ENCODE measurements at places on chromosomes 4 and X.
A peak's percentile ranks its signal among the peaks of the same experiment; 100 is the strongest.

DNA sequence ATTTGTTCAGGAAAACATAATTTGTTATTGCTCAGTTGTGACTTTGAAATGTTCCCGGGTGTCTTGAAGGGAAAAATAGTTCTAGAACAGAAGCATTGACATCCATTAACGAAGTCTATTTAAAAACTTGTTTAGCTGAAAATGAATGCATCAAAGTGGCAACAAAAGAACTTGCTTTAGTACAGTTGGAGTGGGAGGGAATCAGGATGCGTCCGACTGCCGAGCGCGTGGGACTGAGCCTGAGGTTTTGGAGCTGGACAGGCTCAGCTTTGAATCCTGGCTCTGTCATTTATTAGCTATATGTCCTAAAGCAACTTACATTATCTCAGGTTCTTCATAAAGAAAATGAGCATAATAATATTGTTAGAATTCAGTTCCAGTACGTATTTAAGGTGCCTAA is 9.0 kb upstream of the ERVMER34-1 start:
- no peak for DNase-seq

- no peak for DNase-seq
These were observed 152.6 kb downstream of the MID1 start for GRCh38 chrX:10467793-10468192.

DNA sequence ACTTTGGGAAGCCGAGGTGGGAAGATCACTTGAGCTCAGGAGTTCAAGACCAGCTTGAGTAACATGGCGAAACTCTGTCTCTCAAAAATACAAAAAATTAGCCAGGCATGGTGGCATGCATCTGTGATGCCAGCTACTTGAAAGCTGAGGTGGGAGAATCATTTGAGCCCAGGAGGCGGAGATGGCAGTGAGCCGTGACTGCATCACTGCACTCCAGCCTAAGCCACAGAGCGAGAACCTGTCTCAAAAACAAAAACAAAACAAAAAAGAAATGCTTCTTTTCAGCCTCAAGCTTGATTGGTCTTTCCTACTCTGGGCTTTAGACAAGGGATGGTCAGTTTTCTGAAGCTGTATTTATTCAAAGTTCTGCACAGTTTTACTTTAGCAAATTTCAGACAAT is 15.8 kb upstream of the DHRSX start:
- DNase-seq = no peak

- peak; percentile 54 for DNase-seq
These were observed 765 bp downstream of the ENOPH1 start for GRCh38 chr4:82430964-82431745.

- DNase-seq = no peak
These were observed 149.3 kb downstream of the ARHGEF9 start for GRCh38 chrX:63635750-63636149.

GRCh38 chrX:55715847-55716246 is 1.7 kb upstream of the RRAGB start:
- no peak for DNase-seq

- peak; percentile 74 for DNase-seq
These were observed 14.1 kb upstream of the RHOXF2 start for GRCh38 chrX:120144178-120144844.

DNA sequence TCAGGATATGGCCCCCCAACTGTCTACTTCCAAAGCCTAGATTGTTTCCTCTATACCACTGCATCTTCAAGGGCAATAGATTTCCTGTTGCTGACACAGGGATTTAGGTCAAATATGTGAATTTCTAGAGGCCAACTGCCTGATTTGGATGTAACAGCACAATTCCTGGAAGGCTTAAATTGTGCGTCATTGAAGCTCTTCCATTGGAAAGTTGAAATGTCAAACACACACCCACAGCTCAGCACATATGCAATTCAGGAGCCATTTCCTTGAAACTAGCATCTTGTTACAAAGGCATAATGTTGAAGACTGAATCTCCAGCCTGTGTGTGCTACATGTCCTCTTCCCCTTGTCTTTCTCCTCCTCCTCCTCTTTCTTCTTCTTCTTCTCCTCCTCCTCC is 158.6 kb downstream of the STK32B start:
- no peak for DNase-seq

DNA sequence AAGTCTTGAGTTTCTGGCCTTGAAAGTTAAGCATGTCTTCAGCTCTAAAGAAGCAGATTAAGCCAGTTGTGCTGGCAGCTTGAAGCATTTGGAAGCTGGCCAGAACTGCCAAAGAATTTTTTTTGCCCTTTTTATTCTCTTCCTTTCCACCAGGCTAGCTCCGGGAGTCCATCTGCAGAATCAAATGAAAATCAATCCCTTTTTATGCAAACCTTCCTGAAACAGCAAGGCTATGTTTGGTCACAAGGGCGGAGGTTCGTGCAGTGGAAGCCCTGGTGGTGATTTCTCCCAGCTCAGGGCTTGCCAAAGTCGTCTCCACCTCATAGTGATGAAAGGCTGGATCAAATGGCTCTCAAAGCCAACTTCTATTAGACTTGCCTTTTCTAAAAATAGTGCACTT is 21.6 kb upstream of the C4orf54 start:
- DNase-seq = peak; percentile 27

- no peak for DNase-seq
These were observed 15.2 kb upstream of the CXCL2 start for GRCh38 chr4:74114234-74114633.

GRCh38 chr4:177546745-177547144 is 104.5 kb upstream of the AGA start:
- DNase-seq = no peak
